Fibroblast of skin of left biceps (primary cell): ENCODE measurements at places on chromosomes 4 and X.
A peak's percentile ranks its signal among the peaks of the same experiment; 100 is the strongest.

DNA sequence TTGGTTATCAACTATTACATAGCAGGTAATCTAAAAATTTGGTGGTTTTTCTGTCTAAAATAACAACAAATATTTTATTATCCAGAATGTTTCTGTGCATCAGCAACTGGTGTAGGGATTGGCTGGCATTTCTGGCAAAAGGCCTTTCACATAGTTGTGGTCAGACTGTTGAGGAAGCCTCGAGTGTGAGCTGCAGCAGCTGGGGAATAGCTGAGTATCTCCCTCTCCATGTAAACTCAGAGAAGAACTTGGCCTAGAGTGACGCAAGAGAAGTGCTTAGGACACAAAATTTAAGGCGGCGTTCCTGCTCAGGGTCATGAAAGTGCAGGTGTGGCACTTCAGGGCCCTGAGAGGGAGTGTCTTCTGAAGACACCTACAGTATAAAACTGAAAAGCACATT lies 558.9 kb downstream of the SPOCK3 start:
- no peak for DNase-seq

DNA sequence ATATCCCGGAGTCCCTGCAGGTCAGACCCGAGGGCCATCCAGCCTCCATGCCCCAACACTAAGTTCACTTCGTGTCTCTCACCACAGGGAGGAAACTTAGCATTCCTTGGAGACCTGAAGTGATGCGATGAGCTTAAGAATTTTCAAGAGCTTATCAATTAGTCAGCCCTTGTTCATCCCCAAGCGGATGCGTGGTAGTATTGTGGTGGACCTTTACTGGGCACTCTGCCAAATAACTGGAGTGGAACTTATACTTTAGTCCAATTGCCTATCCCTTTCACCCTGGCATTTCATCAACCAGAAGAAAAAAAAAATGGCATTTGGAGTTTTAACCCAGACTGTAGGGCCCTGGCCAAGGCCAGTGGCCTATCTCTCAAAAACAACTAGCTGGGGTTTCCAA lies 137.1 kb downstream of the RELL1 start:
- DNase-seq = peak; percentile 13

GRCh38 chrX:153387345-153387744 lies 13.8 kb downstream of the PNMA6E start:
- DNase-seq = no peak

DNA sequence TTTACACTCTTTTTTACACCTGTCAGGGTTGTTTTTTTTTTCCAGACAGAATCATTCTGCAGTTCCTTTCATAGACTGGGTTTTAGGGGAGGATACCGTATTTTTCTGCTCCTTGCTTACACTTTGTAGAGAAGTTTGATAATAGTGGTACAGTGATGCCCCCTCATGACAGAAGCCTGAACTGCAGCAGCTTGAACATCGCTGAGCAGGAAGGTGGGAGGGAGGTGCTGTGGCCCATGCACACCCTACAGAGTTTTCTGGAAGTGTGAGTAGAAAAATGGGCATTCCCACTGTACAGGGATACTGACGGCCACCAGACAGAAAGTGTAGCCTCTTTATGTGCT lies 54.5 kb downstream of the RAB40A start:
- peak; percentile 40 for DNase-seq

- DNase-seq = peak; percentile 30
Measured at GRCh38 chr4:183165376-183165775, 66.3 kb downstream of the WWC2 start.

DNA sequence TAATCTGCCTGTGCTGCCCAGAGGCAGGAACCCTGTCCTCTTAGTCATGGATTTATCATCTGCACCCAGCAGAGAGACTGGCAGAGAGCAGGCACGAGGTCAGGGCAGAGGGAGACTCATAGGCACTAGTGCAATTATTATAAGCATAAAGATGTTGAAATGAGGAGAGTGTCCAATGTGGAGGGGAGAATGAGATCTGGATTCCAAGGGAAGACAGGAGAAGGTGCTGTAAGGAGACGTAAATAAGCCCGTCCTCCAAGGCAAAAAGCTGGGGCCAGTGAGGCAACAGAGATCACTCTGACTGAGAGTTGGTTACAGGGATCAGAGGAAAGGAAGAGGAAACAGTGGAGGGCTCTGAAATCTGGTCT lies 406.2 kb downstream of the MAPK10 start:
- DNase-seq = no peak

GRCh38 chr4:173264684-173265185 lies 69.4 kb downstream of the HMGB2 start:
- peak; percentile 50 for DNase-seq

GRCh38 chrX:17984415-17984814 lies 123.3 kb upstream of the RAI2 start:
- no peak for DNase-seq

- DNase-seq = no peak
Measured at GRCh38 chr4:7392438-7393421, 42.0 kb downstream of the PSAPL1 start.

DNA sequence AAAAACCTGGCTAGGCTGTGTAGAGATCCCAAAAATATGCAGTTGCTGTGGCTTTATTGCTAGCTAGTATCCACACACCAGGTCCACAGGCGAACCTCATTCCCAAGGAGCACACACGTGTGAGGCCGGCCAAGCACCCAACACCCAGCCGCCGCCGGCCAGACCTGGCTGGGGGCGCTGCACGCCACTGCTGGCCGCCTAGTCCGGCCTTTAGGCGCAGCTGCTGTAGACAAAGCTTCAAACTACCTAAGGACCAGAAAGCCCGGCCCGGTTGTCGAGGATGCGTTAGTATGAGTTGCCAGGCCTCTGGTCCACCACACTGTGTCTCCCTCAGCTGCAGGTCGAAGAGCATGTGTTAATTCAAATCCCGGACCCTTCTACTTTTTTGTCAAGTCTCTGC lies 3.1 kb downstream of the POU3F4 start:
- DNase-seq = no peak

GRCh38 chrX:45628041-45628440 lies 427.4 kb upstream of the DIPK2B start:
- no peak for DNase-seq

- no peak for DNase-seq
Measured at GRCh38 chr4:55834086-55834795, 14.7 kb downstream of the EXOC1L start.

DNA sequence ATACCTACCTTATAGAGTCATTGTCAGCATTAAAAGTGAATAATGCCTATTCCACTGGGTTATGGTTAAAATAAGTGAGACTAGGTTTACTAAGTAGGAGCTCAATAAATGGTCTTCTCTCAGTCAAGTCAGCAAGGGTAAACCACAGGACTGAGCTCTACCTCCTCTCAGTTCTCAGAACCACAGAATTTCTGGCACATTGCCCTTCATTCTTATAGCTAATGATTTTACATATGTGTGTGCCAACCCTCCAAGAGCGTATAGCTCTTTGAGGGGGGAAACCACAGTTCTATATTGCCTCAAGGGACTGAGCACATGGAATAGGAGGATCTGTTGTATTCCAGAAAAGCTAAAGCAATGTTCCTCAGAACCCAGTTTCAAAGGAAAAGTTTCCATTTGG lies 124.8 kb downstream of the ATG4A start:
- peak; percentile 30 for DNase-seq

GRCh38 chr4:172573899-172574298 lies 594.7 kb upstream of the GALNT7 start:
- no peak for DNase-seq

- DNase-seq = no peak
Measured at GRCh38 chr4:25131926-25132325, 28.3 kb downstream of the SEPSECS start.

GRCh38 chr4:184355111-184355604 lies 119.2 kb downstream of the IRF2 start:
- DNase-seq = peak; percentile 54

GRCh38 chr4:141853091-141853764 lies 216.8 kb downstream of the IL15 start:
- no peak for DNase-seq

- DNase-seq = no peak
Measured at GRCh38 chrX:1167918-1168481, 44.4 kb downstream of the CRLF2 start.

GRCh38 chr4:128803783-128804182 lies 5.7 kb upstream of the JADE1 start:
- DNase-seq = no peak

- DNase-seq = no peak
Measured at GRCh38 chrX:154321594-154321993, 26.0 kb downstream of the TKTL1 start.

DNA sequence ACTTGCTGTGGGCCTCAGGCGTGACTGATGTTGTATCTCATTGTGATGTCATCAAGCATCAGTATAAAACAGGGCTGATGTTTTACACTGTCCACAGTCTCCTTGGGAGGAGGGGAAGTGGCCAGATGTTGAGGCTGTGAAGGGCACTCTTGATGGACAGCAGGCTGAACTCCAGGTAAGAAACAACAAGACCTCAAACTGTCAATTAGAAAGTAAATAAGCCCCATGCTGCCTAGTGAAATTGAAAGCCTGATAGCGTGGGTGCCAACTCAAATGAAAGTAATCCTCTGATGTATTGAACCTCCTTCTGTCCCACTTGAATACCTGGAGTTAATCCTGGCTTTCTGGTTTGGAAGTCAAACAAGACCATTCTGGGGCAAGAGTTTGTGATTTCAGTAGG lies 19.7 kb downstream of the VSIG1 start:
- DNase-seq = no peak

- DNase-seq = no peak
Measured at GRCh38 chrX:57367649-57368048, 81.1 kb downstream of the FAAH2 start.

DNA sequence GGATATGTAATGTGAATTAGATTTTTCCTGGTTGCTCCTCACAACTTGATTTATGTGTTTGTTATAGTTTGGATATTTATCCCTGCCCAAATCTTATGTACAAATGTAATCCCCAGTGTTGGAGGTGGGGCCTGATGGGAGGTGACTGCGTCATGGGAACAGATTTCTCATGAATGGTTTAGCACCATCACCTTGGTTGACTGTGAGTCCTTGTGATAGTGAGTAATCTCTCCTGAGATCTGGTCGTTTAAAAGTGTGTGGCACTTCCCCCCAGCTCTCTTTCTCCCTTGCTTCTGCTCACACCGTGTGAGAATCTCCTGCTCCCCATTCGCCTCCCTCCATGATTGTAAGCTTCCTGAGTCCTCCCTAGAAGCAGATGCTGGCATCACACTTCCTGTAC lies 2.2 kb downstream of the MID2 start:
- DNase-seq = no peak

DNA sequence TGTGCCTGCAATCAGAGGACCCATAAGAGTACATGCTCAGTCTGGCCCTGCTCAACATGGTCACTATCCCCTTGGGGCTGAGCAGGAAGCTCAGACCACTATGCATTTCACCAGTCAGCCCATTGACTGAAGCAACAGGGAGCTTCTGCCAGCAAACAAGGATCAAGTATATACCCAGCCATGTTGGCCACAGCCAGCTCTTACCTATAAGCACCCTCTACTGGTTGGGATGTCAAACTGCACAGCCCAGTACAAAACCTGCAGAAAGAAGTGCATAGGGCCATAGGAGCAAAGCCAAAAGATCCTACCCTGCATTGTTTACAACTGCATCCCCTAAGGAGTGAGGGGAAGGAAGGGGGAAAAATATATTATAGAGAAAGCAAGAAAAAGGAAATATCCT lies 214.4 kb upstream of the CPEB2 start:
- no peak for DNase-seq

- DNase-seq = no peak
Measured at GRCh38 chr4:150817804-150818528, 197.1 kb downstream of the LRBA start.

- DNase-seq = no peak
Measured at GRCh38 chrX:115912372-115912897, 258.1 kb upstream of the AGTR2 start.

DNA sequence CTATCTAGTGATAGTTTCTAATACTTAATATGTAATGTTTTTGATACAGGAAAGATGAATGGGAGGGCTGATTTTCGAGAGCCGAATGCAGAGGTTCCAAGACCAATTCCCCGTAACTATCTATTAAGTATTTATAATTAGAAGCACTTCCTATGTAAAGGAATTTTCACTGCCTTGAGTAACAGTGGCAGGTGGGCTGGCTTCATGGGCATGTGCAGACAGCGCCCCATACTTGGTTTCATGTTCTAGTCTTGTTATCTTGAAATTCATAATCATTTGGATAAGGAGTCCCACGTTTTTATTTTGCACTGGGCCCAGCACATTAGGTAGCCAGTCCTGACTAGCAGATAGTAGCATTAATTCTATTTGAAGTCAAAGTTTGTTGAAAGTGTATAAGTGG lies 1.7 kb downstream of the OCIAD1 start:
- no peak for DNase-seq

- no peak for DNase-seq
Measured at GRCh38 chr4:75251547-75251946, 262.7 kb downstream of the RCHY1 start.

GRCh38 chrX:48972220-48973164 lies 848 bp upstream of the KCND1 start:
- peak; percentile 21 for DNase-seq

- DNase-seq = no peak
Measured at GRCh38 chr4:187208651-187209050, 485.0 kb upstream of the FAT1 start.

DNA sequence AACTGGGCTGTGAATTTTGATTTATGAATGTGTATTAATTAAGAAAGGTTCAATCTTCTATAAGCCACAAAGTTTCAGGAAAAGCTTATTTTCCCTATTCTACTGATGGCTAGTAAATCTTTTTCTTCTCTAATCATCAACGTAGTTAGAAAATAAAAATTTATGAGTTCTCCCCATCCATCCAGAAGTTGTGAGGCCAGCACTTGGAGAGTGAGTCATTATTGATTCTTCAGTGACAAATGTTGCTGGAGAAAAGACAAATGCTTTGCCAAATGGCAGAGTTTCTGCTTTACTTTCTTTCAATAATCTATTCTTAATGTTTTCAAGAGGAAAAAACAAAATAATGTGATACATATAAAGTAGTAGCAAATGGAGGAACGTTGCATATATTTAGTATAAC lies 11.3 kb upstream of the GRXCR1 start:
- no peak for DNase-seq

GRCh38 chrX:120560405-120560841 lies 339 bp downstream of the CUL4B start:
- DNase-seq = no peak

GRCh38 chr4:153209410-153209809 lies 5.2 kb downstream of the TRIM2 start:
- DNase-seq = no peak

- DNase-seq = no peak
Measured at GRCh38 chrX:63746278-63746677, 38.7 kb downstream of the ARHGEF9 start.

GRCh38 chrX:10901290-10901633 lies 209.9 kb upstream of the HCCS start:
- DNase-seq = no peak

- no peak for DNase-seq
Measured at GRCh38 chr4:38330321-38330720, 333.7 kb upstream of the KLF3 start.
